Activated CD4-positive, alpha-beta T cell treated with anti-CD3 and anti-CD28 coated beads, Interleukin-2, amount 10 ng/mL, durations not matched to agents 7 days and 5 days (primary cell): ENCODE measurements at places on chromosomes 7 and 10. TPM values are rescaled to one million over a fixed set of nuclear protein-coding genes. Genes with fewer than 3 reads are reported as not detected.

GNA12 gene
- 17.1 TPM for total RNA-seq

UNC5B gene
- total RNA-seq: not detected

TMEM196 gene
- total RNA-seq: not detected

EZH2 gene
- 120 TPM for total RNA-seq

PPP1R3A gene
- not detected for total RNA-seq

DNA sequence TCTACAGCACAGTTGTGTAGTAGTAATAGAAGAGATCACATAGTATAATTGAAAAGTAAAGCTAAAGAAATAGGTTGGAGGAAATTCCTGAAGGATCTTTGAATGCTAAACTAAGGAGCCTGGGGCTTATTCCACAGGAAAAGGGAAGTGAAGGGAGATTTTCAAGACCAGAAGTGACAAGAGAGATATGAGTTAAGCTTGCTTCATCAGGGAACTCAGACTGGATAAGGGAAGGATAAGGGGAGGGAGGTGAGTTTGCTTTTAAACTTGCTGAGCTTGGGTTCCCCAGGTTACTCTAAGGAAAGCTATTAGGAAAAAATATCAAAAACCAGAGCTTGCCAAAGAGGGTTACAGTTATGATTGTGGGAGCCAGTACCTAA lies 182.4 kb downstream of the RAPGEF5 start:
- peak overlapping the region; percentile 80 for H3K27ac ChIP-seq
- H3K27me3 ChIP-seq: peaks cover 11% of the 10 kb centered on the region
- DNase-seq: no peak
- no peaks in the 10 kb centered on the region for H3K36me3 ChIP-seq
- H3K4me1 ChIP-seq: peaks cover 24% of the 10 kb centered on the region
- peak overlapping the region; percentile 23 for H3K4me3 ChIP-seq

DNA sequence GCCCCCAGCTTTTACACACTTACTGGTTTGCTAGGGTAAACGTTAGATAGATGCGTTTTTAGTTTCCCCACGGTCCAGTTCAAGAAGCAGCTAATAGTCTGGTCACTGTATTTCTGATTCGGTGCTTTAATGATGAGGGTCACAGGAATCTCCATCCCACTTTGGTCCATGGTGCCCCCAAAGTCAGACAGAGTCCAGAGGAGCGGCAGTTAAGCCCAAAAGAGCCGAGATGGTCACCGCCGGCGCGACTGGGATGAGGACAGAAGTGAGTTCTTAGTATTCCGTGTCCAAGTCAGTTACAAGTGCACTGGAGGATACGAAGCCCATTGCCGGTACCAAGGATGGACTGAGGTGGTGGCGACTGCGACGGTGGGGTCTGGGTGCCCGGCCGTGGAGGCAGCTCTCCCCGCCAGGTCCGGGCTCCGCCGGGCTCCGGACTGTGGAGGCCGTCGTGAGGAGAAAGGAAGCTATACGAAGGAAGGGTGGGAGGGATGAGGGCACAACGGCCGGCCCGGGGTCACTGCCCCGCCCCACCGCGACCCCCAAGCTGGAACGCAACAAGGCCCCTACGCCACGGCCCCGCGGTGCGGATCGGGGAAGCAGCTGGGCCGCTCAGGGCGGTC lies 663 bp downstream of the HERPUD2 start:
- no peaks in the 10 kb centered on the region for H3K27me3 ChIP-seq
- DNase-seq: no peak
- peak overlapping the region; percentile 77 for H3K4me3 ChIP-seq
- peaks cover 48% of the 10 kb centered on the region for H3K4me1 ChIP-seq
- peak overlapping the region; percentile 91 for H3K27ac ChIP-seq
- peaks cover 49% of the 10 kb centered on the region for H3K36me3 ChIP-seq

DNA sequence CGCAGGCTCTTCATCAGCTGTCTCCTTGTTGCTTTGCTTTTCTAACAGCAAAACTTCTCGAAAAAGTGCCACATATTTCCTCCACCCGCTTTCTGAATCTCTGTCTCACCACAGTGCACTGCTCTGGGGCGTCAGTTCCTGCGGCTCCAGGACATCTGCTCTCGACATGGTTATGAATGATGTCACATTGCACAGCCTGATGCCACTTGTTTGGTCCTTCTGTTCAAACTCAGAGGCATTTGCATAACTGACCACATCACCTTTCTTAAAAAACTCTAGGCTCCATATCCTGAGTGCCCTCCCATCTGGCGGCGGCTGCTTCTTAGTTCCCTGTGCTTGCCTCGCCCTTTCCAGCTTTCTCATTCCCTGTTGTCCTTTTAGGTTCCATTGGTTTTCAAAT lies 469.3 kb upstream of the COBL start:
- no peak overlapping the region for H3K4me3 ChIP-seq
- H3K27ac ChIP-seq: no peak overlapping the region
- H3K36me3 ChIP-seq: no peaks in the 10 kb centered on the region
- no peaks in the 10 kb centered on the region for H3K27me3 ChIP-seq

DNA sequence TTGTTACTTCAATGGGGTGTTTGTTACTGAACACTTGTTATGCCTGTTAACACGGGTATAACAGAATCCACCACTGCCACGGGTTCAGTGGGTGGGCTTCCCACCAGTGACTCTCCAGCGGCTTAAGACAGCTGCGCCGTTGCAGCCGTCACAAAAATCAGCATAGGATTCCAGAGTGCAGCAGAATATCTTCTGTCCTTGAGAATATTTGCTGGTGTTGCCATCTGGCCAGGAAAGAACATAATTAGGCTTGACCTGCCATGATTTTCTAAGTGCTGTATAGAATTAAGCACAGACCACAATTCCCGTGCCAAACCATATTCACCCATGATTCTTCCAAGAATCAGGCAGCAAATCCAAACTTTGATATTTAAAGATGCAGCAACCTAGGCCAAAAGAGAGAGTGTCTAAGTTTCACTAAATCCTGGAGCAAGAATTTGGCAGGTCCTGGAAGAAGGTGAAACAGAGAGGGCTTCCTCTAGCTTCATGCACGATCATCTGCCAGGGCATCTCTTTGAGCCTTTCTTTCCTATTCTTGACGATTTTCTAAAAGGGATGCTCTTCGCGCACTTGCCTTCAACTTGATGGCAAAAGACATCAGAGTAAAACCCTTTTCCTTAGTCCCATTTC lies 95.0 kb downstream of the FRMD4A start:
- H3K27me3 ChIP-seq: peaks cover 30% of the 10 kb centered on the region
- H3K27ac ChIP-seq: no peak overlapping the region
- no peak for DNase-seq
- no peak overlapping the region for H3K4me3 ChIP-seq

GRCh38 chr10:60862517-60862916 lies 81.5 kb downstream of the RHOBTB1 start:
- peaks cover 14% of the 10 kb centered on the region for H3K27me3 ChIP-seq
- H3K4me3 ChIP-seq: no peak overlapping the region
- H3K4me1 ChIP-seq: no peaks in the 10 kb centered on the region
- H3K27ac ChIP-seq: no peak overlapping the region
- no peaks in the 10 kb centered on the region for H3K36me3 ChIP-seq

DNA sequence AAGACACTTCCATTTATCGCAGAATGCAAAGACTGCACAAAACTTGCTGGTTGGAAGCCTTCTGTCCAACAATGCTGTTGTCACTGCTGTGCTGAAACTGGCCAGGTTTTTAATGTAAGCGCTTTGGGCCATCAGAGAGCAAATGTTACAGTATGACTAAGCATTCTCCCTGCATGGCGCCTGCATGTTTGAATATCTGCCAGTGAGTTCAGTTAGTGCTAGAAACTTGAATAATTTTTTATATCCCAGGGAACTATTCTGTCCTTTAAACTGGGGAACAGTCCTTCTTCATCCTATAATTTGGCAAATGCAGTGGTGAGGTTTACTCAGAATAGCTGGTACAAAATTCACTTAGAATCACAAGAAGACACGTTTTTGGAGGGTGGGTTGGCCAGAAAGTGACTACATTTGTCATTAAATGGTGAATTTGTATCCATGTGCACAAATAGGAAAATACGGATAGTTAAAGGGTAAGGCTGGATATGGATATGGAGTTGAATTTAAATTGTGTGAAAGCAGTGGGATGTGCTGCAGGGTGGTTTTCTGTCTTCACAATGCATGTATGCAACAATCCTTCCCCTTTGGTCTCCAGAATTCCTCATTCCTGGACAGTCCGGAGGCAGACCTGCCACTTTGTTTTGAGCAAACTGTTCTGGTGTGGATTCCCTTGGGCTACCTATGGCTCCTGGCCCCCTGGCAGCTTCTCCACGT lies 1.7 kb downstream of the ABCC2 start:
- no peak for DNase-seq
- no peaks in the 10 kb centered on the region for H3K27me3 ChIP-seq
- H3K4me1 ChIP-seq: peaks cover 7% of the 10 kb centered on the region
- no peak overlapping the region for H3K27ac ChIP-seq
- H3K4me3 ChIP-seq: no peak overlapping the region

GRCh38 chr10:123777881-123778280 lies 111.7 kb downstream of the GPR26 start:
- DNase-seq: no peak
- peaks cover 3% of the 10 kb centered on the region for H3K4me1 ChIP-seq
- no peaks in the 10 kb centered on the region for H3K36me3 ChIP-seq
- peaks cover 9% of the 10 kb centered on the region for H3K27me3 ChIP-seq

DNA sequence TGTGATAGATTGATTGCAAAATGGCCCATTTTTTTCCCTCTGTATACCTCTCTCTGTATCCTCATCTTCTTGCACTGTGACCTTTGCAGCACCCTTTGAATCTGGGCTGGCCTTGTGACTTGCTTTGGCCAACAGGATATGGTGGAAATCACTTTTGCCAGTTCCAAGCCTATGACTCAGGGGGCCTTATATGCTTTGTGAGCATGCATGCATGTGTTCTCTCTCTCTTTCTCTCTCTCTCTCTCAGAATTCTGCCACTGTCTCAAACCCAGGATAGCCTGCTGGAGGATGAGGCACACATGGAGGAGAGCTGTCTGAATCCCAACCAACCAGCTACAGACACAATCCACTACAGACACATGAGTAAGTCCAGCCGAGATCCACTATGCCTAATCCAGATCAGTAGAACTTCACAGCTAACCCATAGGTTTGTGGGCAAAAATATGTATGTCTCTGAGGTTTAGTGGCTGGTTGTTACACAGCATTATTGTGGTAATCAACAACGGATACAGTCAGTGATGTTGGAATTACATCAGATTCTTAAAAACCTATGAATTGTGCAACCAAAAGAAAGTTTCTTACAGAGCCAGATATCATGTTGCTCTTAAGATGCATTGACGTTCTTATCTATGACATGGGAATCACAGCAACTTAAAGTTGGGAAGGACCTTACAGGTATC lies 41.8 kb upstream of the ABCB4 start:
- no peak overlapping the region for H3K27ac ChIP-seq
- DNase-seq: no peak
- H3K4me3 ChIP-seq: no peak overlapping the region
- no peaks in the 10 kb centered on the region for H3K27me3 ChIP-seq
- no peaks in the 10 kb centered on the region for H3K4me1 ChIP-seq
- no peaks in the 10 kb centered on the region for H3K36me3 ChIP-seq

GRCh38 chr7:12178317-12178716 lies 32.8 kb upstream of the TMEM106B start:
- peaks cover 24% of the 10 kb centered on the region for H3K27me3 ChIP-seq
- no peak overlapping the region for H3K27ac ChIP-seq
- no peaks in the 10 kb centered on the region for H3K4me1 ChIP-seq
- DNase-seq: no peak

- H3K27ac ChIP-seq: no peak overlapping the region
- H3K36me3 ChIP-seq: no peaks in the 10 kb centered on the region
- no peak overlapping the region for H3K4me3 ChIP-seq
- H3K4me1 ChIP-seq: no peaks in the 10 kb centered on the region
- H3K27me3 ChIP-seq: no peaks in the 10 kb centered on the region
- no peak for DNase-seq
Observed at GRCh38 chr10:126595160-126595559, 75.3 kb downstream of the C10orf90 start.

DNA sequence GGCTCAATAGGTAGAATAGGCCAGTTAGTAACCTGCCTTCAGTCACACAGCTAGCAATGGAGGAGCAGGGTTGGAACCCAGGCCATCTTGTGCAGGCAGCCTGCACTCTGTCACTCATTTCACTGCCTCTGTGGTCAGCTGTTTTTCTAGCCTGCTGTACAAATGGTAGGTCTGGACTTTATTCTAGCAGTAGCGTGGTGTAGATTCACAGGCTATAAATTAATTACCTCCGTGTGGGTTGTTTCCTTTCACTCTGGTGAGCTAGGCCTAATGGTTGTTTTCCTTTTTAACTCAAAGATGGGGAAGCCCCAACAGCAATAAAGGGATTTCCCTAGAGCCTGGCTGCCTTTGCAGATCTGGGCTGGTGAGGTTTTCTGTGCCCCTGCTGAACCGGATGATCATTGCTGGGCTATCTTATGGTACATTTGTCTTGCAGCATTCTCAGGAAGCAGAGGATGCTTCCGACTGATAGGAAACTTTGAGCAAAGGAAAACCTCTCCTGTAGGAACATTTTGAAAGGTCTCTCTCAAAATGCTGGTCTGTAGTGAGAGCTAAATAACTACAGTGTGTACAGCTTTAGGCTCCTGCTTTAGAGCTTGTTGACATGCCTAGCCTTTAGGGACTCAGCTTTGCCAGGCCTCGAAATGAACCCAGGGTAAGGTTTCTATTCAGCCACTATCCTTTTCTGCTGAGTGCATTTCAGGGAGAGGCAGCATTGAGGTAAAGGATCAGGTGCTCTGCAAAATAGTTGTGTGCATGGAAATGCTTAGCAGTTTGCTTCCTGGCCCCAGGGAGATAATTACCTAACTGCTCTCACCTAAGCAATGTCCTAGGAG lies 157.4 kb downstream of the ST7 start:
- peak; percentile 48 for DNase-seq
- peak overlapping the region; percentile 37 for H3K27ac ChIP-seq
- H3K36me3 ChIP-seq: no peaks in the 10 kb centered on the region
- H3K4me1 ChIP-seq: peaks cover 22% of the 10 kb centered on the region

- no peak overlapping the region for H3K4me3 ChIP-seq
- peaks cover 16% of the 10 kb centered on the region for H3K4me1 ChIP-seq
- H3K27ac ChIP-seq: peak overlapping the region; percentile 42
- H3K36me3 ChIP-seq: no peaks in the 10 kb centered on the region
- H3K27me3 ChIP-seq: peaks cover 2% of the 10 kb centered on the region
- DNase-seq: no peak
Observed at GRCh38 chr10:110387983-110388686, 83.4 kb upstream of the SMNDC1 start.

GRCh38 chr7:149872419-149873073 lies 1.2 kb upstream of the ATP6V0E2 start:
- peak overlapping the region; percentile 82 for H3K27ac ChIP-seq
- no peaks in the 10 kb centered on the region for H3K27me3 ChIP-seq
- H3K36me3 ChIP-seq: peaks cover 26% of the 10 kb centered on the region
- peaks cover 82% of the 10 kb centered on the region for H3K4me1 ChIP-seq

- H3K36me3 ChIP-seq: no peaks in the 10 kb centered on the region
- H3K27ac ChIP-seq: no peak overlapping the region
- no peaks in the 10 kb centered on the region for H3K4me1 ChIP-seq
- DNase-seq: no peak
- peaks cover 2% of the 10 kb centered on the region for H3K27me3 ChIP-seq
Observed at GRCh38 chr10:86127274-86127819, 239.2 kb downstream of the GRID1 start.

DNA sequence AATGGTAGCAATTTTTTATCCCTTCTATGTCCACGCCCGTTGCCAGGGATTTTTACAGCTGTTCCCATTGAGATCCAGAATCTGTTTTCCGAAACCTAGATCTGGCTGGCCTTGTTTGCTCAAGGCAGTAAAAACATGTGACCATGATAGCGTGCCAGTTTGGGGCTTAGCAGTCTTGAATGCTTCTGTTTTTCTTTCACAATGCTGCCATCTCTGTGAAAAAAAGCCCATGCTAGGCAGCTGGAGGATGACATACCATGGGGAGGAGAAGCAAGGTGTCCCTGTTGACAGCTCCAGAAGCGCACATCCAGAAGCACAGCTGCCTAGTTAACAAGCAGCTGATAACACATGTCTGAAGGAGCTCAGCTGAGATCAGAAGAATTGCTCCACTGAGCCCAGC lies 2.2 kb upstream of the ZNF92 start:
- H3K27ac ChIP-seq: no peak overlapping the region
- no peak for DNase-seq
- no peaks in the 10 kb centered on the region for H3K27me3 ChIP-seq
- H3K4me3 ChIP-seq: no peak overlapping the region
- H3K4me1 ChIP-seq: peaks cover 30% of the 10 kb centered on the region
- H3K36me3 ChIP-seq: peaks cover 15% of the 10 kb centered on the region
